ENCODE measurements at places on chromosomes 11 and 22.
A peak's percentile ranks its signal among the peaks of the same experiment; 100 is the strongest.

DNA sequence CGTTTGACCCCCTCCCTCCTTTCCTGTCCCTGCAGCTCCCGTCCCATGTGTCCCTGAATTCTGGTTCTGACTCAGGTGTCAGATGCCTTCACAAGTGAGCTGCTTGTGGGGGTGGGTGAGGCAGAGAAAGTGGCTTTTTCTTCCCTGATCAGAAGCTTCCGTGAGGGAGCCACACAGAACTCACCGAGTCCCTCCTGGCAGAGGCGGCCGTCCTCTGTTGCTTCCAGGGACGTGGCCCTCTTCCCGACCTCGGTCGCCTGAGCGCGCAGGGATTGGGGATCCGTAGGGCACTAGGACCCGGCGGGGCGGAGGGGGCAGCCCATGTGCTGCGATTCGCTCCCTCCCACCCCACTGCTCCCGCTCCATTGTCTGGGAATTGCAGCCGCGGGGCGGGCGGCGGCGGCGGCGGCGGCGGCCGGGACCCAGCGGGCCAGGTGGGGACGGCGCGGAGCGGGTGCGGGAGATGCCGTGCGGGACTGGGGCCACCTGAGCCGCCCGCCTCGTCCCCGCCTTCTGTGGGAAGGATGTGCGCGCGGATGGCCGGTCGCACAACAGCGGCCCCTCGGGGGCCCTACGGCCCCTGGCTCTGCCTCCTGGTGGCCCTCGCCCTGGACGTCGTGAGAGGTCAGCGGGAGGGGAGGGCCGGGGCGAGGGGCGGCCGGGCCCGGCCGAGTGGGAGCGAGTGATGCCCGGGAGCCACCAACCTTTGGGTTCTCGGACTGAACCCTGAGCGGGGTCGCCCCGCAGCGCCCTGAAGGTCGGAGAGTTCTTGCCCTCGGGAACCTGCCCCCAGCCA, at the start of gene TMEM132A:
TSS of gene TMEM132A (plus strand) at position 351 of the 796 bp plus-strand sequence. CDS start at position 525, 174 bp downstream.
- DNase-seq = peak; percentile 30

DNA sequence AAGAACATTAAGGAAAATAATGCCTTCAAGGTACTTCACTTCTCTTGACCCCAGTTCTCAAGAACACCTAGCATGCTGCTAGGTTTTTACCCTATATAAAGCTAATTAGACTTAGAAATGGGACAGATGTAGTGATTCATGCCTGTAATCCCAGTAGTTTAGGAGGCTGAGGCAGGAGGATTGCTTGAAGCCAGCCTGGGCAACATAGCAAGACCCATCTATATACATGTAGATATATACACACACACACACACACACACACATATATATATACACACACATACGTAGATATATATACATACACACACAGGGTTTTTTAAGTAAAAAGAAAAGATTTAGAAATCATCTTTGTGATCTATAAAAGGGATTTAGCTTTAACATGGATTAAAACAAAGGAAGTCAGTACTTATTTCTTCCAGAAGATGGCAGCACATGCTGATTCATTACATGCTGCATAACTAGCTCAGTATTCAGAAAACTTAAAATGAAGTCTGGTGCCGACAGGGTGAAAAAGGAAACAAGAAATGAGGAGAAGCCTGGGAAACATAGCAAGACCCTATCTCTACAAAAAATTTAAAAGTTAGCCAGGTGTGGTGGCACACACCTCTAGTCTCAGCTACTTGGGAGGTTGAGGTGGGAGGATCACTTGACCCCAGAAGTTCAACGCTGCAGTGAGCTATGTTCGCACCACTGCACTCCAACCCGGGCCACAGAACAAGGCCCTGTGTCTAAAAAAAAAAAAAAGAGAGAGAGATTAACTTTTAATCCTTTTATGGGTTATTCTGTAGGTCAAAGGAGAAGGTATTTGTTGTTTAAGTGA, 28.5 kb upstream of the RBX1 start:
- peak; percentile 89 for DNase-seq

GRCh38 chr11:67303132-67303834, at the start of gene SSH3:
TSS of gene SSH3 (plus strand) at chr11:67303530. CDS start at chr11:67303626, 96 bp downstream.
- peak; percentile 66 for DNase-seq

DNA sequence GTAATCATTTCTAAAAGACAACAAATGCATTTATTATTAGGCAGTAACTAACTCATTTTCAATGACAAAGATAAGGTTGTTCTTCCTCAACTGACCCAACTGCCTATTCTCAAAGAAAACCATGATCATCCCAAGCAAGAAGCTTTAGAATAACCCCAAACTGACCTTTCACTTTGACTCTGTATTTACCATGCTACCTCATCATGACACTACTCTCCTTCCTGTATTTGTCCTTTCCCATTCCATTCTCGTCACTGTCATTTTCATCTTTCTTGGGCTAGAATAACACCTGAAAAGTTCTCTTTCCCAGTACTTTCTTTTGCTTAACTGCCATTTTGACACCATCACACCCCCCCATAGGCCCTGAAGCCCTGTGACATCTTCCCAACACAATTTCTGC, 48.3 kb downstream of the TCF20 start:
- no peak for DNase-seq

- no peak for DNase-seq
These were observed 6.8 kb upstream of the ALX4 start for GRCh38 chr11:44316659-44317240.

- no peak for DNase-seq
These were observed 25.2 kb downstream of the CDPF1 start for GRCh38 chr22:46224898-46225290.

DNA sequence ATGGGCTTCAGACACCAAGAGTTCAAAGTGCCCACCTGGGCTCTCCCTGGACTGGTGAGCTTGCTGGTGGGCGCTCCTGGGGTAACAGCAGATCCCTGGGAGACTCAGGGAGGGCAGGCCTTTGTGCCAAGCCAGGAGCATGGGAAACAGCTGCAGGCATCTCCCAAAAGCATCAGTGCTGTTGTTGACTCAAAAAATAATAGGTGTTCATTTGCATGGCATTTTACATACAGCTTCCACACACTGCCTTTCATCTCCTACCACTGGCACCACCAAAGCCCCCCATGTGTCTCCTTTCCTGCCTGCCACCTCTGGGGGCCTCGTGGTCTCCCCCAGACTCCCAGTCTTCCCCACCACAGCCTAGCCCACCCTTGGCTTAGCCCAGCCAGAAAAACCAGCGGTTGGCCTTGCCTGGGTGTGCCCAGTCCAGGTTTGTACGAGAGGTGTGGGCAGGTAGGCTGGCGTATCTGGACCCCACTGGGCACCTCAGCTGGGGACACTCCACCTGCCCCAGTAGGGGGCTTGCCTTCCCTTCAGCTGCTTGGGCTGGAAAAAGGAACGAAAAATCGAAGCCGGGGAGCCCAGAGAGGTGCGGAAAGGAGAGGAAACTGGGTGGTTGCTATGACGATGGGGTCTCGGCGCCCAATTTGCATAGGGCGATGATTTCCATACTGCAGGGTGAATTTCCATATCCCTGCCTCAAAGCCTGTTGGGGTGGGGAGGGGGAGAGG, 15.0 kb downstream of the POU2F3 start:
- DNase-seq = no peak

DNA sequence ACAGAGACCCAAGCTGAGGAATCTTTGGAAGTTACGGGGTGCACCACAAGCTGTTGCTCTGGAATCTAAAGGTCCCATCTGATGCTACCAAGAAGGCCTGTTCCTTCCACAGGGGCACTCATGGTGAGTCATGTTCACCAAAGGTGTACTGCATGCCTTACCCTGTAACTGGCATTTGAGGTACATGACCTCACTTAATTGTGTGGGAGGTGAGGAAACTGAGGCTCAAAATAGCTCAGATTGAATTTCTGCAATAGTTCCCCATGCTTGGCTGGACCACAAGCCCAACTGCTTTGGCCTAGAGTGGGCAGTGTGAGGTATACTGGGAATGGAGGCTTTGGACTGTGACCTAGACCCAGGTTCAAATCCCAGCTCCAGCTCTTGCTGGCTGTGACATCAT, 8.2 kb downstream of the MTFP1 start:
- no peak for DNase-seq

GRCh38 chr22:28102151-28102812, 183.2 kb upstream of the PITPNB start:
- peak; percentile 26 for DNase-seq

- no peak for DNase-seq
These were observed 12.9 kb upstream of the JHY start for GRCh38 chr11:122869622-122870021.

GRCh38 chr11:4092026-4092425, 2.6 kb upstream of the RRM1 start:
- peak; percentile 62 for DNase-seq

- DNase-seq = no peak
These were observed 3.4 kb upstream of the OR8I2 start for GRCh38 chr11:56089697-56090096.

DNA sequence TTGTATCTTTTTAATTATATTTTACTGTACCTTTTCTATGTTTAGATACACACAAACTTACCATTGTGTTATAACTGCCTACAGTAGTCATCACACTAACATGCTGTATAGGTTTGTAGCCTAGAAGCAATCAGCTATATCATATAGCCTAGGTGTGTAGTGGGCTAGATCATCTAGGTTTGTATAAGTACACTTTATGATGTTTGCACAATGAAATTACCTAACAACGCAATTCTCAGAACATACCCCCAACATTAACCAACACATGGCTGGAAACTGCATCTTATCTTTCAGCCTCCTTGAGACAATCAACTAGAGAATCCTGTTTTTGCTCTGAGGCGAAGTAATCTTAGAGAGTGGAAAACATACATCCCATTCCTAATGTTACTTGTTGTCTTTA, 60.2 kb upstream of the MTMR2 start:
- DNase-seq = no peak

DNA sequence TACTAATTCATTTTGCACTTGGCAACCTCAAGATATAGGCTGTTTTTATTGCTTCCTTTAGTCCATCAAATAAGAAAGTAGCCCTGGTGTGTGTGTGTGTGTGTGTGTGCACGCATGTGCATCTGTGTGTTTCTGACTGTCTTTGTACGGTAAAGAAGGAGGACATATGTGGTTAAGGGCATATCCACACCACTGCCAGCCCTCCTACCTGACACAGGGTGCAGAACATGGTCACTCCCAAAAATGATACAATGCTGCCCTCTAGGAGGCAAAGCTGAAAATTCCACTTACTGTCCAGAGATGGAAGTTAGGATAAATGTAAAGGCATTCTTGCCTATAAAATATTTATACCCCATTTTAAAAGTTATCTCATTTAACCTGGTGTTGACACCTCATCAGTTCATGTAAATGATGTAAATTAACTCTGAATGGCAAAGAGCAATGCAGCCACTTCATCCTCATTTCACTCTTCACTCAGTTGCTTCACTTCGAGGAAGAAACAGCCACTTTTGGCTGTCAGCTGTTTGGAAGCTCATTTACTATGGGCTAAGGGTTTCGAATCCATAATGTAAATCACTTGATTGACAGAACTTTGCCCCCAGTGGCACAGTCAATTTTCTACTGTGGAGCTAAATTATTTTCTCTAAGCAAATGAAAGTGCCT, 83.1 kb upstream of the MTNR1B start:
- DNase-seq = peak; percentile 53

DNA sequence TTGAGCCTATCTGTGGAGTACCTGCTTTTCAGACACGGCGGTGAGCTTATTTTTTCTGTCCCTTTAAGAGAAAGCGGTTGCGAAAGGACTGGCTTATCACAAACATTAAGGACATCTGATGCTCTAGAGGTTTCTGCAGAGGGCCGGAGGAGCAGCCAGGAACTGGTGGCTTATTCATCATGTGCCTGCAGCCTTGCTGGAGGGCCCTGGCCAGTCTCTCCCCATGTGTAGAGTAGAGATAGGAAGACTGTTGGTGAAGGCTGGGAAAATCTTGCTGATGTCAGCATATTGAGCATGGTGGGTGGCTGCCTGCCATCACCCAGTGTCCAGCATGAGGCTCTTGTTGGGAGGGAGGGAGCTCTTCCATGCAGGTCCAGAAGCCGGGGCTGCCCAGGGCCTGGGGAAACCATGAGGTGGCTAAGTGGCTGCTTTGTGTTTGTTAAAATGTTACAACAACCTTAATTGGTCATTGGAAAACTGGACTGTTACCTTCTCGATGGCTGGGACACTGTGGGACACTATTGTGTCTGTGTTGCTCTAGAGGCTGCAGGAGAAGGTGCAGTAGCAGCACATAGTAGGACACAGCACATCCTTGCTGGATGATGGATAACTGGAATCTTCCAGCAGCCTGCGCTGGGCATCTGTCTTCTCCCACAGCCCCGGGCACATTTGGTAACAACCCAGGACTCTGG, 54.3 kb downstream of the TSPAN18 start:
- no peak for DNase-seq

- DNase-seq = no peak
These were observed 1.8 kb downstream of the DCPS start for GRCh38 chr11:126305699-126306098.

- peak; percentile 70 for DNase-seq
These were observed 24.8 kb downstream of the APOL1 start for GRCh38 chr22:36277482-36278291.

Measured in suppressor macrophage (primary cell).